ENCODE measurements at places on chromosomes 6 and 20. TPM values are rescaled to one million over a fixed set of nuclear protein-coding genes. Genes with fewer than 3 reads are reported as not detected.

Gene TMEM217
- total RNA-seq, result 1.2 TPM

Gene GGT7
- 29.0 TPM for total RNA-seq

Gene GHRH
- total RNA-seq, result not detected

Gene JPH2
- 10.4 TPM for total RNA-seq

Gene WFDC12
- total RNA-seq, result not detected

Gene MAP3K5
- 14.5 TPM for total RNA-seq

Measured in smooth muscle cell of the umbilical artery (primary cell).